ENCODE measurements at places on chromosomes 11 and 22.

DNA sequence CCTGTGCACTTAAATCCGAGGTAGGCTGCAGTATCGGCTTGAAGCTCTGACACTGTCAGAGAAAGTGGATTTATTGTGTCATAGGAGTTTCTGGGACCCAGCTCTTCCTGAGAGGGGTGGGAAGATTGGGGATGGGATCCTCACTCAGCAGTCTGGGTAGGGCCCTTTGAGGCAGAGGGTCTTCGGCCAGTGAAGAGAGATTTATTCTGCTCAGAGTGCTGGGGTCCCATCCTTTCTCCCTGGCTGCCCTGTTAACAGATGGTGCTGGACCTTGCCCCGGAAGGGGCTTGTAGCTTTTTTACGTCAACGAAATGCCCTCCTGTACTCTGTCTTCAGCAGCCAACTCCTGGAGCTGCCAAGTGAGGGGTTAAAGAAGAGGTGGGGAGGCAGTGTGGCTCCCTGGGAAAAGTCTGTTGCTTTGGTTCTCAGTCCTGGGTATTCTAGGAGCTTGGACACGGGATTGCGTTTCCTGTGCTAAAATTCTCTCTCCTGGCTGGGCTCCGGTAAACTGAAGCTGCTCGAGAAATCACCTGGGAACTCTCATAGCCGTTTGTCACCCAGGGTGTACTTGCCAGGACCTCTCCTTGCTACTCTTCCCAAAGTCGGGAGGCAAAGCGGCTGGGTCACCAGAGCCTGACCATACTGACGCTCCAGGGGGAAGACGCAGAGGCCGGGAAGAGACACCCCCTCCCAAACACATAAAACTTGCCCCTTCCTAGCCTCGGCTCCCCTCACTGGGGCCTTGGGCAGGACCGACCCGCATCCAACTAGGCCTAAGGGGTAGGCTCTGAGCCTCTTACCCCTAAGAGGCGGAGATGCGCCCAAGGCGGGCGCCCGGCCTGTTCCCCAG lies 806 bp upstream of the SMDT1 start:
- DNase-seq: no peak

GRCh38 chr11:121652971-121653370 lies 200.2 kb upstream of the SORL1-AS1 start:
- DNase-seq: no peak

DNA sequence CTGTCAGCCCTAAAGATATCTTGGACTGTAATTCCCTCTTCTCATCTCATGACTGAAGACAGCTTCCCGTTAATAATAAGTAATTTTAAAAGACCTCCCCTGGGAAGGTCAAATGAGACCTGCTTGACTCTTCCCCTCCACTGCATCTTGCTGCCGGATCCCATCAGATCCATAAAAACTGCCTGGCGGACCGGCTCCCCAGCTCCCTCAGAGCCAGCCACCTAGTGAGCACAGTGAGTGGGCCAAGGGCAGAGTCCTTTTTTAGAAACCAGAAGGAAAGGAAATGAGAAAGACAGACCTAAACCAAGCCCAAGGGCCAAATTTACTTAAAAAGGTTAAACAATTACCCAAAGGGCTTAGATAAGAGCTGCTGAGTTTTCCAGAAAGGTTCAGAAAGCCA lies 595.3 kb downstream of the OPCML start:
- no peak for DNase-seq

DNA sequence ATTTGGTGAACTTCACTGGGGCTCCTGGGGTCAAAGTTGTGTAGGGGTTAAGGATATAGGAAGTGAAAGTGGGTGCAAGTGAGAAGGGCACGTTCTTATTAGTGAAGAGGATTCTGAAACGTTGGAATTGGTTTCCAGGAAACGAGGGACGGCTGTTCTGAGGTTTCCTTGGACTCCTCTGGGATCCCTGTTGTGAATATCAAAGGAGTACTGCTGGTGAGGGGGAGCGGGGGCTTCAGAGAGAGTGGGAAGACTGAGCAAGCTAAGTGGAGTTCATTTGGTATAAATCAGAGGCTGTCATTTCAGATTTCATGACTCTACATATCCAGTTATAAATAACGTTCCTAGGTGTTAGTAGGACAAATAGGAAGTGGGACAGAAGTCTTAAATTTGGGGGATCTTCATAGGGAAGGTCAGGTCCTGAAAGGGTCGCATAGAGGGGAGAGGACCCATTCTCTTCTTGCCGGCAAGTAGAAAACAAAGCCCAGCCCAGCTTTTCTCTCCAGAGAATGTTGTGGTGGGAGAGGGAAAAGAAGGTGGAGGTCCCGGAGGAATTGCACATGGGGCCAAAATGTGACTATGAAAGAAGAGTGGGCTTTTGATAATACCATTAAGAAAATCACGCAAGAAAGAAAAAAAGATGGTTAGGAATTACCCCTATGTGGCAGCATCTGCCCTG lies 1.1 kb upstream of the NELL1 start:
- no peak for DNase-seq

DNA sequence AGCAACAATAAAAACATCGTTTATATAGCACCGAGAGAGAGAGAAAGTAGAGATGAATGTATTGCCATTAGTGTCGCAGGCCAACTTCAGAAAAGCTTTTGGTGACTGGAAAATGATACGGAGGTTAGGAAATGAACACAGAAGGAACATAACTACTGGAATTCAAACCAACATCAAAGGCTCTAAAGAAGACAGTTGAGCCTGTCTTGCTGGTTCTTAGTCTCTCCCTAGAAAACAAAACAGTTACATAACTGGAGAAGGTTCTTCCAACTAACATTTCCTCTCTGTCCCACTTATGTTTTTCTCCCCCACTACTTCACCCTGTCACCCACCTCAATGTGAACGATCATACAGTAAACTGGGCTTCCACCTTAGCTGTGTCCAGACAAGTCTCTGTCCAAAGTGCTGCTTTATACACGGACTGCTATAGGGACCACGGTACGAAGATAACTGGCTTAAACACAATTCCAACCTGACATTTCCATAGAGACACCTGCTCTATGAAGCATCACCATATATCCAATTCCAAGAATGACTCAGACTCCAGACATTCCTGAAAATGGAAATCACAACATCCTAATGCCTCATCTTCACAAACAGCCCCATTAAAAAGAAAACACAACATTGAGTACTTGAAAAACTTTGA lies 85.2 kb upstream of the ARHGAP32 start:
- DNase-seq: no peak

- DNase-seq: no peak
These were observed 73.4 kb upstream of the TEAD1 start for GRCh38 chr11:12600829-12601228.

DNA sequence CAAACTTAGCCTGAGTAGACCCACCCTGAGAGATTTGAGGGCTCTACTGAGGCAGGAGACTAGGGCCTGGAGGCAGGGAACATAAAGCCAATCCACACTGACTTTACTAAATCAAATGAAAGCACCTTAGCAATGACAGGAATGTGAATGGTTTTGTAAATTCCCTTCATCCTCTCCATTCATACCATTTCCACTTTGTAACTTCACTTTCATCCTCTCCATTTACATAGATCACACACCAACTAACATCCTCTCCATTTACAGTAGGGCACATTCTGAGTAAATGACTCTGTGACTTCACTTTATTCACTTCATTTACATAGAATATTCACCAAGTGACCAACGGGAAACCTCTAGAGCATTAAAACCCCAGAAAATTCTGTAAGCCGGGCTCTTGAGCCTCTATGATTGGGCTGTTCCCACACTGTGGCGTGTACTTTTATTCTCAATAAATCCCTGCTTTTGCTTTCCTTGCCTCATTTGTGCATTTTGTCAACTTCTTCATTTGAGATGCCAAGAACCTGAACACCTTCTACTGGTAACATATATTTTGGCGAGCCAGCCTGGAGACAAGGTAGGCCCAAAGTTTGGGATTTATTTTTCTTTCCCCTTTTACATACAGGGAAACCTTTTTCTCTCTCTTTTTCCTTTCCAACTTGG lies 82.9 kb downstream of the PIWIL4 start:
- DNase-seq: no peak

DNA sequence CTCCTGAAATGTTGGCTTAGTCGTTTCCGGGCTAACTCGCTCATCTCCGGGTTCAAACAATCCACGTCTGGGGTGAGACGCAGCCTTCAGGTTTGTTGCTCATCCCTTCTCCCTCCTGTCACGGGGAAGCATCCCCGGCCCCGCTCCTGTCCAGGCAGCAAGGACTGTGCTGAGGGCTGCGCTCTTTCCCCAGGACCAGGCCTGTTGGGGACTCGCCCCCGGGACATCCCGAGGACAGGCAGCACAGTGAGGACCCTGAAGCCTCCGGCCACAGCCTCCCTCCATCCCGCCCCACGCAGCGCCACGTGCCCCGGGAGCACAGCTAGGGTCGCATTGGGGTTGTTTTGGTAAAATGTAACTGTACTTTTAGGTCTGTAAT lies 252.0 kb downstream of the BRD1 start:
- no peak for DNase-seq

GRCh38 chr11:32072872-32073643 lies 17.8 kb upstream of the RCN1 start:
- no peak for DNase-seq

- DNase-seq: no peak
These were observed 197.0 kb upstream of the CADM1 start for GRCh38 chr11:115700981-115701875.

DNA sequence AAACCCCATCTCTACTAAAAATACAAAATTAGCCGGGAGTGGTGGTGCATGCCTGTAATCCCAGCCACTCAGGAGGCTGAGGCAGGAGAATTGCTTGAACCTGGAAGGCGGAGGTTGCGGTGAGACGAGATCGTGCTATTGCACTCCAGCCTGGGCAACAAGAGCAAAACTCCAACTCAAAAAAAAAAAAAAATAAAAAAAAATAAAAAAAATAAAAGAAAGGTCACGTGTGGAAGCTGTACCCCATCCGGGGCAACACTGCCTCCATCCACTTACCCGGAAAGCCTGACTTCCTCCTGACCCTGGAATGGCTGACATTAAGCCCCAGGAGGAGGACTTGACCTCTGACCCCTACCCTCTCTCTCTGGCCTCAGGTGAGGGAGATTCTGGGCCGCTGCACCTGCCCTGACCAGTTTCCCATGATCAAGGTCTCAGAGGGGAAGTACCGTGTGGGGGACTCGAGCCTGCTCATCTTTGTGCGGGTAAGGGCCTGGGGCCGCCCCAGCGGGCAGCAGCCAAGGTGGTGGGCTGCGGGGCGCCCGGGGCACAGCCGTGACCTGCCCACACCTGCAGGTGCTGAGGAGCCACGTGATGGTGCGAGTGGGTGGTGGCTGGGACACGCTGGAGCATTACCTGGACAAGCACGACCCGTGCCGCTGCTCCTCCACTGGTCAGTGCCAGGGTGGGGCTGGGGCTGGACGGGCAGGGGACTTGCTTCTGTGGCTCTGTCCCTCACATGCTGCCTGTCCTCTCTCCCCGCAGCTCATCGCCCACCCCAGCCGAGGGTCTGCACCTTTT lies 3.8 kb downstream of the GAS2L1 start:
- DNase-seq: no peak
